ENCODE measurements at places on chromosomes 16 and 17.
A peak's percentile ranks its signal among the peaks of the same experiment; 100 is the strongest.

DNA sequence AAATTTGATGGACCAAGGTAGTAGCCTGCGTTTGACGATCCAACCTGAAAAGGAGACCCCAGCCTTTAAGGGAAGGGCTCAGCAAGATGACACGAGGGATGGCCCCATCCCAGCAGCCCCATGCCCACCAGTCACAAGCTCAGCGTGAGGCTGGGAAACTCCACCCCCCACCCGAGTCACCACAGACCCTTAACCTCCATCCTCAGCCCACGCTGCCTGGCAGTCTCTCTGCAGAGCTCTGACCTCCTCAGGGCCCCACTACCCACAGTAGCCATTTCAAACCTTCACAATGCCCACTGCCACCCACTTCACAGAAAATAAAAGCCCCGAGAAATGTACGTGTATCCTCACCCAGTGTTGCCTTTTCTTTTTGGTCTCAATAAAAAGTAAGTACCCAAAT lies 18.7 kb downstream of the USP36 start:
- no peak for DNase-seq

DNA sequence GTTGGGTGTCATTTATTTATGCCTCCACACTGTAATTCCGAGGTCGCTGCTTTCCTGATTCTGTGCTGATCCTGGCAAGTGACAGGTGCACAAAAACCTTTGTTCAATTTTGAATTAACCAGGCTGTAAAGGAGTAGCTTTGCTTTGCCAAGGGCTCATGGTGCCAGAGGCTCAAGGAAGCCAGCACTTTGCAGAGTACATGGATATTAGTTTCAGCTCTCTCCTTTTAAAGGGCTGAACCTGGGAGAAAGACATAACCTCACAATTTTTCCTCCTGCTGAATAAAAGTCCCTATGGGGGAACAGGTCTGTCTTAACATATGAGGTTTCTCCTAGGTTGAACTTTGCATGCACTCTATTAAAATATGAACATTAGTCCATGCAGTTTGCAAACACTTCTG lies 227.6 kb upstream of the WSB1 start:
- DNase-seq = no peak

DNA sequence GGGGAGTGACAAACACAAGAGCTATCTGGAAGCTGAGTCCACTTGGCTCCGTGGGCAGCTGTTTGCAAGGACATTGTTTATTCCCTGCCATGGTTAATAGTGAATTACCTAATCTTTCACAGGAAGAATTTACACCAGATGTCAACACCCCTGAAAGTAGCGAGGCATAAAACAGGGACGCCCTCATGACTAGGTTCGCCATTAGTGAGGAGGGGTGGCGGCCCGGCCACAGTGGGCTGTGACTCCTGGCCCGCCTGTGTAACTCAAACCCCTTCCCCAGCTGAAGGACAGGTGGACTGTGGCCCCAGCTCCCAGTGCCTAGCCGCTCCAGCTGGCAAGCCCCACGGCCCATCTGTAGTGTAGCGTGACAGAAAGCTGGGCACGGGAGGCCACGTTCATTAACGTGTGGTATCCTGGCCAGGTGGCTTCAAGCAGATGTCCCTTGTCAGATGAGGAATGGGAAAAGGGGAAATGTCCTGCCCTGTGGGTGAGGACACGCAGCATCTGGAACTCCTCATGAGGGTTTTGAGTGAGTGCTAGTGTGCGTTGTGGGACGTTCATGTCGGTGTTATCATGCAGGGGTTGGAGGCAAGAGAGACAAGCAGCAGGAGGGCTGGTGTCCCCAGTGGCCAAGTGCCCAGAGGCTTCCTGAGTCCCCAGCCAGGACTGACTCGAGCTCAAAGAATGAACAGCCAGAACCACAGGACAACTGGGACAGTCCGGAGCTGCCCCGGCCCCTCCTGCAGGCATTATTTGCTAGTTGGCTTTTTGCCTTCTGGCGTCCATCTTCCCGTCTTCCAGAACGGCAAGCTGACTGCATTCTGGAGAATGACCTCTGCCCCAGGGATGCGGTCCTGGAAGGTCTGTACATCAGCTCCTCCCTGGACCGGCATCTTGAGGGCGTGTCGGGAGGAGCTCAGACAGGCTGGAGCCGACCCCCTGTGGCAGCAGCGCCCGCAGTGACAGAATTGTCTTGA lies 19.2 kb downstream of the KDM8 start:
- no peak for DNase-seq

- no peak for DNase-seq
Measured at GRCh38 chr16:47493381-47494337, 32.5 kb downstream of the PHKB start.

GRCh38 chr17:34099859-34100515 lies 155.1 kb upstream of the CCL2 start:
- DNase-seq = no peak

- DNase-seq = no peak
Measured at GRCh38 chr17:72380120-72380519, 259.3 kb downstream of the SOX9 start.

DNA sequence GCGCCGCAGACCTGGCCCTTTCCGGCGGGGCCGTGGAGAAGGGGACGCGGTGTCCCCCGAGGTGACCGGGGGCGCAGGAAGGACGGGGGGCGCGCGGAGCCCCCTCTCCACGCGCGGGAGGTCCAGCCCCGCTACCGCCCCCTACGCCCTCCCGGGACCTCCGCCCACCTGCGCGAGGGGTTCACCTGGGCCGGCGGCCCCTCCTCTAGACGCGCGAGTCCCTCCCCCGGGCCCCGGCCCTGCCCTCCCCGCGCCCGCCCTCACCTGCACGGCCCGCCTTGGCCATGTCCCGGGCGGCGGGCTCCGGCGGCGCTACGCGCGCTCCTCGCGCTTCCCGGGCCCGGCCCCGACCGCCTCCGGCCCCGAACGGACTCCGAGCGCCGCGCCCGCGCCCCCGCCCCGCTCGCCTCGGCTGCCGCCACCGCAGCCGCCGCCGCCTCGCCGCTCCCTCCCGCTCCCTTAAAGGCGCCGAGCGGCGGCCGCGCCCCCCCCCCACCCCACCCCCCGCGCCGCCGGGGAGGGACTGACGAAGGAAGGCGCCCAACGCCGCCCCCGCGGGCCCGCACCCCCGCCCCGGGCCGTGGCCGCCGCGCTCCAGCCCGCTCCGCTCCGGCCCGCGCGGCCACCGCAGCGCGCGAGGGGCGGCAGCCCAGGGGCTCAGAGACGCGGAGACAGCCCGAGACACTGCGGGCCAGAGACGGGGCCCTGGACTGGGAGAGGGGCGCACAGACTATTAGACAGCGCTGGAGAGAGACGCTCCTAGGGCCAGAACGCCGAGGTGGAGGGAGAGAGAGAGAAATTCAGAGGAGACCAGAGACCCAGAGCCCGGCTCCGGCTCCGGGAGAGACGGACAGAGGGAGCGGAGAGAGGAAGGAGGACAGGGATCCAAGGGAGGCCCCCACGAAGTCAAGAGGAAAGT lies at the start of gene PITPNM3:
Gene PITPNM3, minus strand, starts transcription at position 435 of the 919 bp plus-strand sequence. Its CDS starts 149 bp downstream, at position 286.
- DNase-seq = peak; percentile 3

DNA sequence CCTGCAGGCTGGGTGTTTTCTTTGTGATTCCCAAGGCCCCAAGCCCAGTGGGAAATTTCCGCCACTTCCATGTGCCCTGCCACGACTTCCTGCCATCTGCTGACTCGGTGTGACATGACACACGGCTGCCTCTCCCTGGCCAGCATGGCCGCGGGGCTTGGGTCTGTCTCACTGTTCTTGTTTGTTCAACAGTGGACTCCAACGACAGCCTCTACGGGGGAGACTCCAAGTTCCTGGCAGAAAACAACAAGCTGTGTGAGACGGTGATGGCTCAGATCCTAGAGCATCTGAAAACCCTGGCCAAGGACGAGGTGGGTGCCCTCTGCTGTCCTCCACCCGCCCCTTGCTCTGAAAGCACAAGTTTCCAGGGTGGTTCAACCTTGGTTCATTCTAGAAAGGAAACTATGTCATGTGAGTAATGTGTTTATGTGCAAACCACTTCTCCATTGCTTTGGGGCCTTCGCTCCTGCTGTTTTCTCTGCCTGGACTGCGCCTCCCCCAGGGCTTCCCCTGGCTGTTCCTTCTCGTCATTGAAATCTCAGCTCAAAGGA lies 26.8 kb downstream of the KNOP1 start:
- no peak for DNase-seq

DNA sequence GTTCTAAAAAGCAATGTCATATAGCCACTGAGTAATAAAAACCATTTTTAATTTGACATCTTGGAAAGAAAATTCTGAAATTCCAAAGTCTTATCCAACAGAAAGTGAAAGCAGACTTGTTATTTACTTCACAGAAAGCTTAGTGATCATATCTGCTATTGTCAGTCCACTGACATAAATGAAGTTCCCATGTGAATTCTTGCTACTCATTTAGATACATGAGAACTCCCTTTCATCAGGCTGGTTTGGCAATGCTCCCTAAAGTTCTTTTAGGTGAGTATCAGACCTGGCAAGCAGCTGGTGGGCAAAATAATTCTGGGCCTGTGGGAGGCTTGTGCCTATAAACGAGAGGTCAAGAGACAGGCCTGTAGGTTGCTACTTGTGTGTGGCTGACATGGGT lies 23.4 kb downstream of the NME2 start:
- no peak for DNase-seq

DNA sequence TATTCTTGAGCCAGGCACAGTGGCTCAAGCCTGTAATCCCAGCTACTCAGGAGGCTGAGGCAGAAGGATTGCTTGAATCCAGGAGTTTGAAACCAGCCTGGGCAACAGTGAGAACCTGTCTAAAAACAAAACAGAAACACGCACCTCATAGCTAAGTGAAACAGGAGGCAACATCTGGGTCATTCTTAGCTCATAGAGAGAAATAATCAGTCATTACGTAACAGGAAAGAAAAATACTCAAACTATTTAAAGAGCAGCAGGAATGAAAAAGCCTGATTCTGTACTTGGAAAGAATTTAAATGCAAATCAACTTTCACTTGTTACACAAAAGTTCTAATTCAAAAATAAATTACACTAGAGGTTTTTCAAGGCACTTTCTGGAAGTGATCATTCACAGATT lies 17.2 kb downstream of the CHCT1 start:
- no peak for DNase-seq

DNA sequence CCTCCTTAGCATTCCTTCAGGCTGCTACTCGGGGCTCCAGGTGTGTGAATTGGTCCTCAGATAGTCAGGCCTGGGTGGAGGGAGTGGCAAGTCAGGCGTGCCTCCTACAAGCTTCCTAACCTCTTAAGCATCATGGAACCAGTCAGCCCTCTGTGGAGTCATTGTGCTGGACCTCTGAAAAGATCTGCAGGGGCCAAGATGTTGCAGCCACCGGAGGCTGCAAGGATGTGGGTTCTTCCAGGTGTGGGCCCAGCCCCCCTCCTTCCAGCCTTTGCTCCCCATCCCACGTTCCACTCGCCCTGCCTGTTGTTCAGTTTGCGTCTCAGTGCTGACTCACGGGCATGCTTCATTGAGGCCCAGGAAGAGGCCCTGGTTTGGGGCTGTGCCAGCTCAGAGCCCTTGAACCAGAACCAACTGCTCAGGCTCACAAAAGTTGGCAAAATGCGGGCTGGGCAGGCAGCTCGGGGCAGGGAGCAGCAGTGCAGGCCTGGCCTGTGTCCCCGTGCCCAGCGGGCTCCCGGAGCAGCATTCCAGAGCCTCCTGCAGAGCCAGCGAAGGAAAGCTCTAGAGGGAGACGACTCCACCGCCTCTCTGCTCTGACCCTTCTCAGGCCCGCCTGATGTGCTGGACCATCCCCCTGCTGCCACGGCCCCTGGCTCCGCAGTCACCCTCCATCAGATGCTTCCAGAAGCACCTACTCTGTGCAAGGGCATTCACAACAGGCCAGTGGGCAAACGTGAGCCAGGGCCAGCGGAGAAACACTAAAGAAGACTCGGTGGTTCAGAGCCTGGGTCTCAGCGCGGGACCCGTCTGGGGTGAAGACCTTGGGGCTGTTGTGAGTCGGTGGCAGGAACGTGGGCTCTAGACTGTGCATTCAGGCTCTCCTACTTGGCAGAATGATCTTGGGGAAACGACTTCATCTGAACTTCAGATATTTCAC lies 7.5 kb downstream of the LDHD start:
- peak; percentile 26 for DNase-seq

GRCh38 chr16:63496282-63496681 lies 1460.0 kb upstream of the CDH8 start:
- DNase-seq = no peak

GRCh38 chr16:72291531-72291981 lies 119.6 kb upstream of the PMFBP1 start:
- DNase-seq = no peak

GRCh38 chr17:48960834-48961515 lies 7.4 kb downstream of the GIP start:
- DNase-seq = no peak

DNA sequence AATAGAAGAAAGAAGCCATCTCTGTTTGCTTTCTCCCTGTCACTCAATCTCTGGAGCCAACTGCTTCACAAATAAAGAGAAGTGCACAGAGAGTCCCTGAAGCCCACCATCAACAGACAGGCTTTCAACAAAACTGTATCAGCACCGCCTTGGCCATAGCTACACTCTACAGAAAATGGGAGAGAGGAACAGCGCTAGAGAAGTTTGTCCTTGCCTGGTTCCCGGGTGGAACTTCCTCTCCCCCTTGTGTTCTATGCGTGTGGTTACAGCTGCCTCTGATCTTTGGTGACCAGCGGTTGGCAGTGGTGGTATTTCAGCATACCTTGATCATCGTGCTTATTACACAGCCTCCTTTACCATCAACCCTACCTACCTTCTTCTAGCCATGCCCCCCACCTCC lies 91.4 kb upstream of the CCL2 start:
- DNase-seq = peak; percentile 11

DNA sequence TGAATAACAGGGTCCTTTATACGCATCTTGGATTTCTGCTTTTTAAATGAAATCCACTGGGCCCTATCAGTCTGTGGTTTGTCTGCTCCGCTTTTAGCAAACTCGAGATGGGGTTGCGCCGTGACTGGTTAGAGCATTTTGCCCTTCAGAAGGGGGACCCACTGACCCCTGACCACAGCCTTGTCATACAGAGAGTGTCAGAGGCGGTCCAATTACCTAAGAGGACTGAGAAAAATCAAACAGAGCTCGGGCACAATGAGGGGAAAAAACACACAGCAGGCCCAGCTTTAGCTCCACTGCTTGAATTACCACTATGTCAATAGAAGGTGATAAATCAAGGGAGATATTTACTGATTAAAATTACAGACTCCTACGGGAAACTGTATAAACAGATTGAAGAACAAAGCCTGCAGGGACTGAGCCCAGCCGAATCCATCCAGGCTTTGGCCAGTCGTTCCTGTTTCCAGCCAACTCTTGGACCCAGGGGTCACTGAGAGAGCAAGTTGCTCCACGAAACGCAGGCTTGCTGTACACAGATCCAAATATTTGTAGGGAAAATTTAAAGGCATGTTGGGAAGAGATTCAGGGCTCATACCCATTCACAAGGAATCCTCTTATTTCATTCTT lies 131.9 kb upstream of the ZFHX3 start:
- peak; percentile 43 for DNase-seq

DNA sequence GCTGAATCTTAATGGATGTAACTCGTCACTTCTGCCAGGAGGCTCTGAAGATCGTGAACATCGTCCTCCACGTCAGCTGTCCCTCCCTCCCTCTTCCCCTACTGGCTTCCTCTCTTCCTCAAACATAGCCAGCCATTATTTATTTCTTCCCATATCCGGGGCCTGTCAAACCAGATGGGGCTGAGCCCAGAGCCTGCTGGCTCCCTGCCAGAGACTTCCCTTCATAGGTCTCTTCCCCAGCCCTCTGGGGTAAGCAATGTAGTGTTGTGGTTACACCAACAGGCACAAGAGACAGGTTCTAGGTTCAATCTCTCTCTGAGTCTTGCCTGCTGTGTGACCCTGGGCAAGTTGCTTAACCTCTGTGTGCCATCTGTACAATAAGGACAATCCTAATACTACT lies 40.1 kb upstream of the ZFP90 start:
- DNase-seq = peak; percentile 33

Data from NCI-H345 (cell line).